Activated gamma-delta T cell treated with Interleukin-2 at 50 U/mL for 16 hours (primary cell): ENCODE measurements at places on chromosomes 7 and 10.

DNA sequence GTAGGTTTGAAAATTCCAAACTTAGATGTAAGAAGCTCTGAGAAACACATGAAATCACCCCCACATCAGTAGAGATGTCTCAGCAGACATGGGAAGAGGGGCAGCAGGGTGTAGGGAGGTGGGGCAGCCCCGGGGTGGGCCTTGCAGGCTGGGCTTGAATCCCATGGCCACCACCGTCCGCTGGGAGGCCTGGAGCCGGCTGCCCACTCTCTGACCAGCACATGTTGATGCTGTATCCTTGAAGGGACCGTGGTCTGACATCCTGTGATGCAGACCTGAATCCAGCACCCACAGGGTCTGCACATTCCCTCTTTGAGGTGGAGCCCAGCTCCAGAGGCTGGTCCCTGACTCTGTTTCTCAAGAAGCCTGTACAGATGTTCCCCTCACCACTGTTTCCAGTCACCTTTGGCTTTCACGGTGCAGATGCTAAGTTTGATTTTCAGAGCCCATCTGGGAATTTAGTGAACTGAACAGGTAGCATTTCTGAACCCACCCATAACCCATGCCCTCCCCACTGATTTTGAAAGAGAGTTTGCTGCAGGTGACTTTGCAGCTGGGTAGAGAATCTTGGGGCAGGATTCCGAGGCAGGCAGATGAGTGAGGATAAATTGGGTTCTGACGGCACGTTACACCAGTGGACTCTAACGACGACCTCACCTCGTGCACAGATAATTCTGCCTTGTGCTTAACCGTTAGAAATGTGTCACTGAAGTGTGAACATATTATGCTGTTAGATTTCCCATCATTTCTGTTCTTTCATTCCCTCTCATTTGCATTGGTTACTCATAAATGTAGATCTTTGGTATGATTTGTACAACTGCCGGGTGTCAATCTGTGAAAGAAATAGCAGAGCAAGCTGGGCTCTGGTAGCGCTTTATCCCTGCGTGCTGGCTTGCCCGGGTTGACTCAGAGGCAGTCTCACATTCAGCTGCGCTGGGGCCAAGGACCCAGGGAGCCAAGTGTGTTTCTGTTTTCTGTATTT is 45.7 kb downstream of the IKZF1 start:
- DNase-seq: peak; percentile 62

DNA sequence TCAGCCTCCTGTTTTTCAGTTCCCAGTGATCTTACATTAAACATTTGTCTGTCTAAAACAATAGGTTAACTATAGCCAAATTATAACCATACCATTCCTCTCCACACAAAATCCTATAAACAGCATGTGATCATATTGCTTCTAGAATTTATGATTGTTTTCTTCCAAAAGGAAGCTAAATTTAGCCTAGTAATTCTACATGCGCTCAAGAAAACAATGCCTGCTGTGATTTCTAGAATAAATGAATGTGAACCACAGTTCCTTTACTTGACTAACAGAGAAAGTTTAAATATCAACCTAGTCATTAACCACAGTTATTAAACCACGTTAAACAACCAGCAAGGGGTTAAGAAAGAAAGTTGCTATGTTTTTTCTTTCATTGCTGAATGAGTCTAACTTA is 26.4 kb downstream of the MET start:
- no peak for DNase-seq

- DNase-seq: no peak
These were observed 252.2 kb upstream of the HABP2 start for GRCh38 chr10:113300617-113301016.

DNA sequence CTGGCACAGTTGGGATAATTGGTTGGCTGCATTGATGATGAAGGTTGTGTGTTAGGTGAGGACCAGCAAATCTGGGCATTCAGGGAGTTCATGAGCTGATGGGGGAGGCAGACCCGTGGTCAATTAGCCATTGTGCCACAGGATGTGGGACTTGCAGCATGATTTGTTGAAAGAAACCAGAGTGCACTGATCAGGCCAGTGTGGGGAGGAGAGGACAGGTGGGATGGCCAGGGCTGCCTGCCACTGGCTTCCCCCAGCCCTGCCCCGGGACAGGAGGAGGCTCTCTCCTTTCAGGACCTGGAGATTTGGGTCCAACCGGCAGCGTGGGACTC is 4.3 kb downstream of the CLIP2 start:
- no peak for DNase-seq

- no peak for DNase-seq
These were observed 234.0 kb upstream of the SP4 start for GRCh38 chr7:21193895-21194294.

GRCh38 chr10:70106958-70107791 is 25.4 kb downstream of the AIFM2 start:
- DNase-seq: no peak

- no peak for DNase-seq
These were observed 25.6 kb upstream of the CD36 start for GRCh38 chr7:80612880-80613279.

DNA sequence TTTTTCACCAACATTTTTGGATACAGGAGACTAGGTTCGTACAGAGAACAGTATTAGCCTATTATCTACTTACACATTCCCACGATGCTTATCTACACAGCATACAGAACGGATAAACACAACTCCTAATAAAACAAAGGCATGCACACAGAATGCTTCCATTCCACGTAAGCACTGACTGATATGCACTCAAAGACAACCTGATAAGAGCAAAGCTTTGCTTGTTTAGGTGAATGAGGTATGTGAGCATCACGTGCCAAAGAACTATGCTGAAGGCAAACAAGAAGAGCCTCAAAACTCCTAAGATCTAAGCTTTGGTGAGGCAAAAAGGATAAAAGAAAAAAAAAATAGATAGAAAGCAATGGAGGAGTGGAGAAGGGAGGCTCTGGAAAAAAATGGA is 413.5 kb upstream of the LRRN3 start:
- no peak for DNase-seq

- DNase-seq: no peak
These were observed 85.5 kb upstream of the PRKG1 start for GRCh38 chr10:50988792-50989191.

- no peak for DNase-seq
These were observed 121.2 kb downstream of the EMX2 start for GRCh38 chr10:117663750-117664149.

GRCh38 chr10:113113918-113114317 is 163.9 kb downstream of the TCF7L2 start:
- no peak for DNase-seq

GRCh38 chr10:24495666-24496460 is 227.8 kb downstream of the ARHGAP21 start:
- DNase-seq: no peak
